ENCODE measurements at places on chromosomes 3 and 15.

- DNase-seq: no peak
Observed at GRCh38 chr3:36814066-36814717, 49.8 kb upstream of the DCLK3 start.

DNA sequence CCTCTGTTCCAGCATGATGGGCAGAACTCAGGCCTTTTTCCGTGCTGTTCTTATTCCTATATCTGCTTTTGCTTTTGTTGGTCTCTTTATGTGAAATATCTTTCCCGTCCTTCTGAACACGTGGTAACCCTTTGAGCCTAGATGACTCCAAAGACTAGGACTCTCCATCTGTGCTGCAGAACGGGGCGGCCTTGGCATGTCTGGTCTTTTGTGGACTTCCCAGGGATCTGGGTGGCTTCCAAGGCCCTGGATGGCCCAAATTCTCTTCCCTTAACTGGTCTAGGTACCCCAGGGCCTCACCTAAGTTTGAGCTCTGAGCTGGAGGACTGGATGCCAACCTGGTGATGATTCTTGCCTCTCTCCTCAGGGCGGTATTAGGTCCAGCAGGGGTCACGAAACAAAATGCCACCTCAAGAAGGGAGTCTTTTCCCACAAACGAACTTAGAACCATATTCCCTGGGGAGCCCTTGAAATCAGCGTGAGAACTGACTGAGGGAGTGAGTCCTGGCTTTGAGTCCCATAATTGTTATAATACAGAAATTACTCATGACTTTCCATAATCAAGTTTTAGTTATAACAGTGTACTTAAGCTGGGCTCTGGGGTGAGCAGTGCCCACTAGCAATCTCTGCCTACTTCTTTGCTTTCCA lies 13.8 kb downstream of the TLNRD1 start:
- no peak for DNase-seq

GRCh38 chr3:54157860-54158259 lies 35.5 kb downstream of the CACNA2D3 start:
- no peak for DNase-seq

GRCh38 chr3:182420741-182421140 lies 372.6 kb upstream of the ATP11B start:
- DNase-seq: no peak

DNA sequence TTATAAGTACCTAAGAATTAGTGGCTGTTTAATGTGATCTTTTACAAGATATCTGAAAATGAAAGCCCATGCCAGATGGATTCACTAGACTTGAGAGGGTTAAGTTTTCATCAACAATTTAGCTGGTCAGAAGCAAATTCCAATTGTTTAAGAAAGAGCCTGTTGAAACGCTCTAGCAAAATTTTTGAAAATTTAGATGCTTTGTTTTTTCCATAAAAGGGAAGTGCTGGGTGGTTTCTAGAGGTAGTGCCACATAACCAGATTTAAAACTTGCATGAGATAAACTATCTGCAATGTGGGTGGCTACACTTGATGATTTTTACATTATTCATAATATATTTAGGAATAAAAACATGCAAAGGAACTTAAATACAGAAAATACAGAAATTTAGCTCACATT lies 48.5 kb upstream of the SKIL start:
- DNase-seq: no peak

- DNase-seq: no peak
Observed at GRCh38 chr3:140748903-140749302, 71.0 kb downstream of the TRIM42 start.

DNA sequence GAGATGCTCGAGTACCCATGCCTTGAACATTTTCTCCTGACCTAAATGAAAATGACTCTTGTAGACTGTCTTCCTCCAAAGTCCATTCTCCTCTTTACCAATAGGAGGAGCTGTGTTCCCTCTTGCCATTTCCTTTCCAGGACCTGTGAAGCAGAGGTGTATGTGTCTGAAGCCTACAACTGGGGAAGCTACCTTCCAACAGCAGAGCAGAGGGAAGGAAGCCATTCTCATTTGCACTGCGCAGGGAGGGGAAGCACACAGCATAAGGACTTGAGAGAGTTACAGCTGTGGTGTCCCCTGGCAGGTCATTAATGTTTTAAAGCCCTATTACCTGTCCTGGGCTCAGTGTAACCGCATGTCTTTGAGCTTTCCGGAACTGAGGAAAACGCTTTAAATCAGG lies 38.7 kb downstream of the HSPBAP1 start:
- DNase-seq: no peak

DNA sequence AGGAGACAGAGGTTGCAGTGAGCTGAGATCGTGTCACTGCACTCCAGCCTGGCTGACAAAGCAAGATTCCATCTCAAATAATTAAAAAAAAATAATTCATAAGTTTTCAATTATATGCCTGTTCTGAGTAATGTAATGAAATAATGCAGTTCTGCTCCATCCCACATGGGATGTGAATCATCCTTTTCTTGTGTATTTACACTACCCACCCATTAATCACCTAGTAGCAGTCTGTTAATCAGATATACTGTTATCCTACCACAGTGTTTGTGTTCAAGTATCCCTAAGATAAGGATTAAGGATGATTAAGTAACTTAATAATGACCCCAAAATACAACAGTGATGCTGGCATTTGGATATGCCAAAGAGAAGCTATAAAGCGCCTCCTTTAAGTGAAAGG lies 38.8 kb downstream of the PIGB start:
- DNase-seq: no peak

- DNase-seq: no peak
Observed at GRCh38 chr3:47747558-47747957, 34.1 kb downstream of the SMARCC1 start.

DNA sequence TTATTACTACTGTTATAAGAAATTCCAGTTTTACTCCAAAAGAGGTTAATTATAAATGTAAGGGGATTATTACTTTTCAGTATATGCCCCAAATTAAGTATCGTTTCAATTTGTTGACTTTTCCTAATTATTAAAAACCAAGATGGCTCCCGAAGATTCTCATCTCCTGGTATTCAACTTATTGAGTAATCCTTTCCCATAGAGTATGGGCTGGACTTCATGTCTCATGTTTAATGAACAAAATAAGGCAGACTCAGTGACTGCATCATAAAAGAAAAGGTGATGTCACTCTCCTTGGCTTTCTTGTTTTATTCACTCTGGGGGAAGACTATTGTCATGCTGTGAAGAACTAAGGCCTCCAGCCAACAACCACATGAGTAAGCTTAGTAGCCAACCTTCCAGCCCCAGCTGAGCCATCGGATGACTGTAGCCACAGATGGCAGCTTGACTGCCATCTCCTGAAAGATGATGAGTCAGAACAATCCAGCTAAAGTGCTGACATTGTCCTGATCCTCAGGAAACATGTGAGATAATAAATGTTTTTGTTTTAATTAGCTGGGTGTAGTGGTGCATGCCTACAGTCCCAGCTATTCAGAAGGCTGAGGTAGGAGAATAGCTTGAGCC lies 17.3 kb downstream of the IGF2BP2 start:
- DNase-seq: no peak

DNA sequence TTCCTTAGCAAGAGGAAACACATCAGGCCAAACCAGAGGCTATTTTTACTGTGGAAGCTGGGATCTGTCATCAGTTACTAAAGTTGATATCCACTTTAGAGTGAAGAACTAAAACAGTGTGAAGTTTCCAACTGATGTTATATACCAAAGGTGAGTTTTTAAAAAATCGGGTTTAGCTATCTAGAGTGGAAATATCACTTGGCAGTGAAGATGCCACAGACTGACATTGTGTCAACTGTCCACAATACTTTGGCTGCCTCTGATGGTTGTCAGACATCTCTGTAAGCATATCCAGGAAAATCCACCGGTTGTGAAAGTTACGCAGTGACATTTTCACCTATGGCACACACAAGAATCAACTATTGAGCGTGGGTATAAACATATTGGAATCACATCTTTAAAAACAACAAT lies 9.2 kb downstream of the ZIC1 start:
- DNase-seq: no peak

GRCh38 chr15:27218426-27218825 lies 247.4 kb downstream of the GABRG3 start:
- DNase-seq: no peak

GRCh38 chr3:134852893-134853351 lies 57.9 kb downstream of the EPHB1 start:
- DNase-seq: no peak
